SK-N-SH (cell line): ENCODE measurements at places on chromosomes 3 and 15. TPM values are rescaled to one million over a fixed set of nuclear protein-coding genes. Genes with fewer than 3 reads are reported as not detected.

GRCh38 chr15:90028376-90028944 lies 27.3 kb downstream of the ZNF710 start:
- no peak overlapping the region for H3K27ac ChIP-seq
- H3K4me3 ChIP-seq: no peak overlapping the region
- H3K36me3 ChIP-seq: peaks cover 5% of the 10 kb centered on the region
- DNase-seq: no peak

- H3K27ac ChIP-seq: no peak overlapping the region
- no peaks in the 10 kb centered on the region for H3K36me3 ChIP-seq
- H3K4me3 ChIP-seq: no peak overlapping the region
Measured at GRCh38 chr3:60698117-60698516, 553.1 kb downstream of the FHIT start.

The DUOX1 gene
- polyA plus RNA-seq: not detected in 2 replicates

The CHD2 gene
- polyA plus RNA-seq: 25.3 and 28.6 TPM in 2 replicates

DNA sequence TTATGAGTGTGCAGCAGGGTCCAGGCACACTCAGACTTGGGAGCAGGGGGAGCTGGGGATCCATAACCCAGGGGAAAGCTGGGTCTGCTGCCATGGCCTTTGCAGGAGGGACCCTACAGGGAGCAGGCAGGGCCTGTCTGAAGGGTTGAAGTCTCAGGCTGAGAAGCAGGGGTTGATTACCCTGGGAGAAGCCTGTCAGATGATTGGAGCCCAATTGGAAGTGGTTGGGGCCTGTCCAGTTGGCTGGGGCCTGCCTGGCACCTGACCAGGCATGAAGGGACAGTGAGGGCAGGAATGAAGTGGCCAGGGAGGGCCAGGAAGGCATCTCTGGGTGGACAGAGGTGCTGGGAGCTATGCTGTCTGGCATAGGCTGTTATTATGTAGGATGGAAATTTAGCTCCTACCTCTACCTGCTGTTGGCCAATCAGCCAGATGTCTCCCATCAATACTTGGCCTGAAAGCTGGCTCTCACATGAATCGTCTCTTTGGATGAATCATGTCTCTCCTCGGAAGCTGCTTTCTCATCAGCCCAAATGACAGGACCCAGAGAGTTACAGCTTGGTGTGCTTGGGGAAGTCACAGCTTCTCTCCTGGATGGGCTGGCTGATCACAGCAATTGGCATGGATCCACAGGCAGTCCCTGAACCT lies 27.4 kb upstream of the SLCO2A1 start:
- no peak for DNase-seq
- no peaks in the 10 kb centered on the region for H3K27me3 ChIP-seq
- H3K27ac ChIP-seq: no peak overlapping the region
- H3K36me3 ChIP-seq: no peaks in the 10 kb centered on the region
- no peak overlapping the region for H3K4me3 ChIP-seq
- peaks cover 3% of the 10 kb centered on the region; the same call in 1 of the 2 replicates for H3K4me1 ChIP-seq

- peaks cover 51% of the 10 kb centered on the region for H3K36me3 ChIP-seq
- no peaks in the 10 kb centered on the region for H3K27me3 ChIP-seq
- no peak overlapping the region for H3K4me3 ChIP-seq
- no peak for DNase-seq
- no peak overlapping the region for H3K27ac ChIP-seq
Measured at GRCh38 chr15:70058642-70059360, 38.9 kb downstream of the TLE3 start.

DNA sequence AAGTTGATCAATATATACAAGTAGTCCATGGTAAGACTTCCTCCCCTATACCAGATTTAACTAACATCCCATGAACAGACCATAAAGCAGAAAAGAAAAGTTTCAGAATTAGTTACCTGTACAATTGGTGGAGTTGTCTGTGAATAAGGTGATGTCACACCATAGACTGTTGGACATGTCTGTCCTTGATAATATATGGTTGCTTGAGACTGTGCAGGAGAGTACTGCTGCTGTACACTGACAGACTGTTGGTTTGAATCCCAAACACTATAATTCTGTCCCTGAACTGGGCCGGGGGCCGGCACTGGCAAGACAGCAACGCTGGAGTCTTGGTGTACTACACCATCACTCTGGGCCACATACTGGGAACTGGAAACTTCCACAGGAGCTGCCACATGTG lies 77.2 kb downstream of the NBEAL2 start:
- H3K36me3 ChIP-seq: peaks cover 41% of the 10 kb centered on the region
- no peak for DNase-seq
- no peak overlapping the region for H3K4me3 ChIP-seq
- no peaks in the 10 kb centered on the region for H3K4me1 ChIP-seq

The SEMA3G gene
- polyA plus RNA-seq: 0.10 and 0.13 TPM in 2 replicates

The CPN2 gene
- polyA plus RNA-seq: not detected in 2 replicates

GRCh38 chr15:87207251-87207650 lies 1049.3 kb downstream of the NTRK3 start:
- no peak for DNase-seq
- H3K4me3 ChIP-seq: no peak overlapping the region
- no peaks in the 10 kb centered on the region; the same call in 1 of the 2 replicates for H3K4me1 ChIP-seq
- H3K27ac ChIP-seq: peak overlapping the region; percentile 82
- H3K36me3 ChIP-seq: no peaks in the 10 kb centered on the region

- peak within 1 kb of the TSS; percentile 75 for H3K4me3 ChIP-seq
- H3K27me3 ChIP-seq: no peaks in the 10 kb centered on the region
- H3K27ac ChIP-seq: peak within 1 kb of the TSS; percentile 74
Measured at GRCh38 chr3:113211330-113212149, at the start of gene BOC. BOC (plus strand) TSS chr3:113211557; CDS start chr3:113249803, 38,246 bp downstream.

GRCh38 chr3:134559591-134559990 lies 73.7 kb downstream of the CEP63 start:
- H3K4me1 ChIP-seq: no peaks in the 10 kb centered on the region
- peaks cover 15% of the 10 kb centered on the region for H3K36me3 ChIP-seq
- H3K27me3 ChIP-seq: no peaks in the 10 kb centered on the region

DNA sequence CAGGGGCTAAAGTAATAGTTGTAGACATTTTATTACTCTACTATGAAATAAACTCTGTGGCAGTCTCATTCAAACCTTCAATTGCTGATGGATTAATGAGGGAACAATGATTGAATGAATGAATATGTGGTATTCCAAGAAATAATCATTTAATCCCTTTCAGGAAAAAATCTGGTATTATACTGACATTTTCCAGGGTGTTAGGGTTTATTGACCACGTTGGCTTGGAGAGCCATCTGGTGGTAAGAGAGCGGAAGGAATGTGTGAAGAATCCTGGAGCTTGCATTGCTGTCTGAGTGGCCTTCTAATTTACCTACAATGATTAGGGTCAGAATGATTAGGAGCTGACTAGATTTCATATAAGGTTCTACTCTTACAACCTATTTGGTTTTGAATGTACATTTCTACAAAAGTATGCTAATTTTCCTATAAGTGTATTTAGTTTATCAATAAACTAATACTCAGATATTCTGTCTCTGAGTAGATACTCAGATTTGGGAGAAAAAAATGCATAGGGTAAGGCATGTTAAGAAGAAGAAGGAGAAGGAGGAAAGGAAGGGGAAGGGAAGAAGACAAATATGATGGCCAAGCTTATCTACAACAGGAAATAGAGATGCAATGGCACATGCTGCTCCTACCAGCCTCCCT lies 249.9 kb downstream of the ROBO1 start:
- peak; percentile 29 for DNase-seq
- peaks cover 16% of the 10 kb centered on the region for H3K4me1 ChIP-seq
- H3K4me3 ChIP-seq: no peak overlapping the region; the same call in 1 of the 2 replicates
- no peaks in the 10 kb centered on the region for H3K27me3 ChIP-seq

DNA sequence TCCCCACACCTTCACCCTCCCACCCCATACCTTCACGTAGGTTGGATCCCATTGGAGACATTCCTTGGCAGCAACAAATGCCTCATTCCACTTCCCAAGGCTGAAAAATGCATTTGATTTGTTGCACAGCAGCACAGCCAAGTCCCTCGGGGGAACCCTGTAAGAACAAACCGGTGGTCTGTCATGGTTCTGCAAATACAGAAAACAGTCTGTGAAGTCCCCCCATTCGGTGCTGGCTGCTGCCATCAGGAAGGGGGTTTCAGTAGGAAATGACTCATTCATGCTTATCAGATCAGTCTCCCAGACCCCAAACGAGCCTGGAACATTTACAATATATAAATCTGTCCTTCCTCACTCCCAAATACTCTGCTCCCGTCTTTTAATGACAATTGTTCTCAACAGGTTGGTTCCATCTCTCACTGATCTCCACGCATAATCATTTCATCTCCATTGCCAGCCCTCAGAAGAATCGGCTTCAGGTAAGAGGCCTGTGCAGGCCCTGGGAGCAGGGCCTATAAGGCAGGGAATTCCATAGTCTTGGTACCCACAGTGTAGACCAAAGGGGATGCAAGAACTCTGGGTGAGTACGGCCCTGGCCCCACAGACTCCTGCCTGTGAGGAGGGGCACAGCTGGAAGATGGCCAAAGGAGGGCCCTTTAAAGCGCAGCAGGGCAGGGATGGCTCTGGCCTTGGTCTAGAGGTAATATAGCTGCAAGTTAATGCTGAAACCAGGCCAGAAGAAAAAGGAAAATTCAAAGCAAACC lies 41.6 kb downstream of the TRANK1 start:
- no peaks in the 10 kb centered on the region for H3K36me3 ChIP-seq
- H3K27me3 ChIP-seq: no peaks in the 10 kb centered on the region
- no peak overlapping the region for H3K4me3 ChIP-seq
- peak; percentile 33 for DNase-seq
- H3K4me1 ChIP-seq: peaks cover 7% of the 10 kb centered on the region; the same call in 1 of the 2 replicates
- H3K27ac ChIP-seq: no peak overlapping the region
